ENCODE measurements at places on chromosomes 4 and X. TPM values are rescaled to one million over a fixed set of nuclear protein-coding genes. Genes with fewer than 3 reads are reported as not detected.

The SYNPO2 gene
- 1.2 TPM for total RNA-seq

The PI4K2B gene
- 35.1 TPM for total RNA-seq

The SHROOM4 gene
- not detected for total RNA-seq

The MXRA5 gene
- not detected for total RNA-seq

DNA sequence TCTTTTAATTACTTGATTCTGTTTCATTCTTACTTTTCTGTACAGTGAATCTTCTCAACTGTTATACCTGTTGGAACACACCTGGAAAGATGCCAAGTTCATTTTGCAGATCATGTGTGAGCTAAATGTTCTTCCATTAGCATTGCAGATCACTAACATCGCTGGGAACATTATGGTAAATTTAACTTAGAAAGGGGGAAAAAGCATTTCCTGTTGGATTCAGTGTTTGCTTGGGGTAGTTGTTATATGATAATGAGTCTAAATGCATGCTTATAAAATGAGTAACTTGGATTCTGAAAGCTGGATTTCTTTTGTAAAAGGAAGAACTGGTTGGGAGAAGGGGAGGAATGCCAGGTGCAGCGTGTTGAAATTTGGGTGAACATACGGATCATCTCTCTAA is 47.6 kb downstream of the POLA1 start:
- DNase-seq = no peak

GRCh38 chrX:74923942-74924448 is 1.3 kb downstream of the NEXMIF start:
- DNase-seq = peak; percentile 40

DNA sequence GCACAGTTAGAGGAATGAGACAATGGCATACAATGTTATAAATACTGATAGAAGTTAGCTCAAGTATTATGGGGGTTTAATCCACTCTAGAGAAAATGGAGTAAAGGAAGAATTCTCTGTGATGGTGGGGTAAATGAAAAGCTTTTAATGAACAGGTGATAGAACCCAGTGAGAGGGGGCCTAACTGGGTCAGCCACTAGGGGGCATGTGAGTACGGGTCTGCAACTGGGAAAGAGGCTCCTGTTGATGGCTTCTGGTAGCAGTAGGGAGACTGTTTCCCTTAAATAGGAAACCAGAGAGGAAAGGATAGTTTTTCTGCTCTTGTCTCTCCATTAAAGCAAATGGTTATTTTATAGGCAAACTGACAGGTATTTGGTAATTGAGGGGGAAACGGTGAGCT is 132.8 kb upstream of the GPR101 start:
- peak; percentile 21 for DNase-seq

DNA sequence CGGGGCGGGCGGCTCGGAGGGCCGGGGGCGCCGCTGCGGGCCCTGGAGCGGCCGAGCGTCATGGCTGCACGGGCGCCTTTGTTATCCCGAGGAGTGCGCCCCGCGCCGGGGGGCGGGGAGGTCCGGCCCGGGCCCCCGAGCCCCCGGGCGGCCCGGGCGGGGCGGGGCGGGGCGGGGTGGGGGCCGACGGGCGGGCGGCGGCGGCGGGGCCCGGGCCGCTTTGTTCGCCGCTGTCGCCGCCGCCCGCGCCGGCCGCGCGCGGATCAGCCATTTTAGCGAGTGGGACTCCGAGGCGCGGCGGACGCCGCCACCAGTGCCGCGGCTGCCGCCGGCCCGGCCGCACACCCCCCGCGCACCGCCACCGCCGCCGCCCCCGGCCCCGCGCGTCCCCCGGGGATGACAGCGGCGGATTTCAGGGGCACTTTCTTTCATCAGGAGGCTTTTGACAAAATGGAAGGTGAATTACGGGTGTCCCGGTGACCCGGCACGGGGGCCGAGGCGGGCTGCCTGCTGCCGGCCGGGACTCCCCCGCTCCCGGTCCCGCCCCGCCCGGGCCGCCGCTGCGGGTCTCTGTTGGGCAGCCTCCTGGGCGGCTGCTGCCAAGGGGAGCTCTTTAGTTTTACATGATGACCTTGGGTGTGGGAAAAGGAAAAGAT is 1.2 kb downstream of the HMGB3 start:
- peak; percentile 45 for DNase-seq

DNA sequence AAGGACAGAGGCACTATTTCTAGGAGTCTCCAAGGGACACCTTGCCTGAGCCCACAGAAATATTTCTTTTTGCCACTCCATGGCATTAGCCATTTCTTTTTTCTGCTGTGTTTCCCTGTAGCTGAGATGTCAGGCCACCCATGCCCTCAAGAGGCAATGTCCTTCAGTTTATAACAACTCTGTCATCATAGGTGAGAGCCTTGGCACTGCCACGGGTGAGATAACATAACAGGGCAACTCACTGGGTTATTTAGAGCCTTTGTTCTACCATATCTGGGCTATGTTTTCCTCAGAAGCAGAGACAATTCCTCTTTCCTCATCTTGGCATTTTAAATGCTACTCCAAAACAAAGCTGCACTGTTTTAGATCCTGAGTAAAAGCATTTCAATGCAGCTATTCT is 99.9 kb upstream of the MAOA start:
- DNase-seq = no peak

- DNase-seq = no peak
Observed at GRCh38 chr4:98864560-98864959, 64.4 kb downstream of the EIF4E start.

Data from activated naive CD8-positive, alpha-beta T cell treated with anti-CD3 and anti-CD28 coated beads, Interleukin-2, amount 10 ng/mL, durations not matched to agents 7 days and 5 days (primary cell).